ENCODE measurements at places on chromosomes 2 and 18.

DNA sequence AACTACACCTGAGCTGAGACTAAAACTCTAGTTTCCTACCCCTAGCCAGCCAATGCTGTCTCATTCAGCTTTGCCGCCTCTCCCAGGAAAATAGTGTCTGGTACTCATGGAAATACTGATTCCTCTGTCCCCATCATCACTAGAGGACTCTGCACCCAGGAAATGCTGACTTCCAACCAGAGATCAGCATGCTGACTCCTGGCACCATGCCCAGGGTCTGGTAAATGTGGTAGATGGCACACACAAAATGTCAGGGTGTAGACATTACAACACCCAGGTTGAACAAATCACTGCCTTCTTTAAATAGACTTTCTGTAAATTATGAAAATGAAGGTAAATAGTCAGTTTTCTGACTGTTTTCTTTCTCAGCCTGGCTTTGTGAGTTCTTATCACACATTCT lies 307.3 kb upstream of the CHAC2 start:
- no peak for DNase-seq

- no peak for DNase-seq
Observed at GRCh38 chr2:233598952-233599351, 18.5 kb upstream of the UGT1A8 start.

GRCh38 chr2:27003007-27003406 lies 29.8 kb upstream of the TMEM214 start:
- DNase-seq, result no peak

GRCh38 chr2:98158305-98158704 lies 71.3 kb downstream of the VWA3B start:
- no peak for DNase-seq

- peak; percentile 51 for DNase-seq
Observed at GRCh38 chr2:11129598-11130449, 25.4 kb upstream of the SLC66A3 start.

DNA sequence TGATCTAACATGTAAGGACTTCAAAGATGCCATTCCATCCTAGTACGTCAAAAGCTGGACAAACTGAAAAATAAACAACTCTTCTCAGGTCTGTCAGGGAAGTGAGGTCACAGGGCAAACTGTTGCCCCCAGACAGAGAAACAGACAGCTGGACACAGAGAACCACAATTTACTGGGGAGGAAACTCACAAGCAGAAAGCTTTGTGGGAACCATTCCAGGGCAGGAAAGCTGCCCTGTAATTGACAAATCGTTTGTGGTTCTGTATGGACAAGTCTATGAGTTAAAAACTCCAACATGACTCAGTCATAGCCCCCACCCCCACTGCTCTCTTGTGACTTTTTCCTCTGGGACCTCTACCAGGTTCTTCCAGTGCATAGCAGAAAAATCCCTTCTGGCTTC lies 28.4 kb downstream of the MCEE start:
- DNase-seq, result no peak

DNA sequence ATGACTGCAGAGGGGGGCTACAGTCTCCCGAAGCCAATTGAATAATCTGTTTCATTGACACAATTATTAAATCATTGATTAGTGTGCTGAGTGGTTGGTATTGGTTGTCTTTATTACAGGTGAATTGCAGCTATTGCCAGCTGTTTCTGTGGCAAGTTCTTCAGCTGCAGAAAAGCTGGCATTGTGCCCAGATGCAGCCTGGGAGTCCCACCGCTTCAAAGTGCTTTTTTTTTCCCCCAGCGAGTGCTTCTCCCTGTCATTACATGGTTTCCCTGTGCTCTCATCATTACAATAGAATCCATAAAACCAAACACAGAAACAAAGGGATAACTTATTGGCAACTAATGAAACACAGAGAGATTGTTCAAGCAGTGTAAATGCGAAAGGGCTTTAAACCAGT lies 164.7 kb downstream of the GRB14 start:
- DNase-seq, result peak; percentile 35

- no peak for DNase-seq
Observed at GRCh38 chr18:48433541-48433940, 24.4 kb upstream of the ZBTB7C start.

DNA sequence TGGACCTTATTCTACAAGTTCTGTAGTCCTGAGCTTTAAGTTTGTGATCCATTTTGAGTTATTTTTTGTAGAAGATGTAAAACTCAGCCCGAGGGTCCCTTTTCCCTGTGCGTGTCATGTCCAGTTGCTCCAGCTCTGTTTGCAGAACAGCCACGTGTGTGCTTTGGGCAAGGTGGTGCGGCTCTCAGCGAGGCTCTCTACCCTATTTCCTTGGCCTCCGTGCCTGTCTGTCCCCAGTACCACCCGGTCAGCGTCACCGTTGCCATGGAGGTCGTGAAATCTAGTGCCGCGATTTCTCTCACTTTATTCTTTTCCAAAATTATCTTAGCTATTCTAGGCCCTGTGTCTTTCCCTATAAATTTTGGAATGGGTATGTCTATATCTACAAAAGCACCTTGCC lies 141.0 kb upstream of the CTDP1 start:
- DNase-seq, result no peak

DNA sequence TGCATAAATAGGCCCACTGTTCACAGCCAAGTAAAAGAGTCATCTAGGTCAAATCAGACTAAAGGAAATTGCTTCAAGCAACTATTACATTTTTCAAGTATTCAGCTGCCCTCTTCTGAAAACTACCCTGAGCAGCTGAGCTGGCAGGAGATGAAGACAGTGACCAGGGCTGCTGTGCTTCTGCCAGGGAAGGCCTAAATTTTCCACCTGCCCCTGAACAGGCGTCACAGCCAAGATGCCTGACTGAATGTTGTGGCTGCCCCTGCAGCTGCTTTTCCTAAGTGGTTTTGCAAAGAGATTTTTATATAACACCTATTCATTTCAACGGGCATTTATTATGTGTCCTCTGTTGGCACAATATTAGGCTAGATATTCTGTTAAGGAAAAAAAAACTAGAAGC lies 96.7 kb upstream of the RPE start:
- no peak for DNase-seq

GRCh38 chr2:144515696-144516410 lies 4.1 kb downstream of the ZEB2 start:
- no peak for DNase-seq

- DNase-seq, result no peak
Observed at GRCh38 chr2:113370478-113371091, 66.9 kb upstream of the ZNG1B start.

GRCh38 chr2:6590442-6590841 lies 275.3 kb downstream of the CMPK2 start:
- DNase-seq, result no peak

- DNase-seq, result no peak
Observed at GRCh38 chr2:60480089-60480773, 73.2 kb downstream of the BCL11A start.

- DNase-seq, result no peak
Observed at GRCh38 chr2:234977228-234977679, 25.4 kb downstream of the SH3BP4 start.
